ENCODE measurements at places on chromosomes 3 and 15. TPM values are rescaled to one million over a fixed set of nuclear protein-coding genes. Genes with fewer than 3 reads are reported as not detected.

ASB7 gene
- 4.6 TPM for total RNA-seq

GRM7 gene
- total RNA-seq, result not detected

ATP8B4 gene
- total RNA-seq, result 2.5 TPM

MESP2 gene
- total RNA-seq, result 0.27 TPM

TLR9 gene
- total RNA-seq, result 0.66 TPM

IQSEC1 gene
- 78.6 TPM for total RNA-seq

PML gene
- 19.1 TPM for total RNA-seq

GRCh38 chr3:52083556-52084087 lies 27.3 kb upstream of the DUSP7 start:
- no peak overlapping the region for H3K4me3 ChIP-seq
- H3K27ac ChIP-seq, result no peak overlapping the region

GRCh38 chr3:116039651-116039985 lies 405.7 kb downstream of the LSAMP start:
- no peaks in the 10 kb centered on the region for H3K4me1 ChIP-seq
- no peaks in the 10 kb centered on the region for H3K27me3 ChIP-seq
- no peak overlapping the region for H3K4me3 ChIP-seq
- no peak for DNase-seq

DNA sequence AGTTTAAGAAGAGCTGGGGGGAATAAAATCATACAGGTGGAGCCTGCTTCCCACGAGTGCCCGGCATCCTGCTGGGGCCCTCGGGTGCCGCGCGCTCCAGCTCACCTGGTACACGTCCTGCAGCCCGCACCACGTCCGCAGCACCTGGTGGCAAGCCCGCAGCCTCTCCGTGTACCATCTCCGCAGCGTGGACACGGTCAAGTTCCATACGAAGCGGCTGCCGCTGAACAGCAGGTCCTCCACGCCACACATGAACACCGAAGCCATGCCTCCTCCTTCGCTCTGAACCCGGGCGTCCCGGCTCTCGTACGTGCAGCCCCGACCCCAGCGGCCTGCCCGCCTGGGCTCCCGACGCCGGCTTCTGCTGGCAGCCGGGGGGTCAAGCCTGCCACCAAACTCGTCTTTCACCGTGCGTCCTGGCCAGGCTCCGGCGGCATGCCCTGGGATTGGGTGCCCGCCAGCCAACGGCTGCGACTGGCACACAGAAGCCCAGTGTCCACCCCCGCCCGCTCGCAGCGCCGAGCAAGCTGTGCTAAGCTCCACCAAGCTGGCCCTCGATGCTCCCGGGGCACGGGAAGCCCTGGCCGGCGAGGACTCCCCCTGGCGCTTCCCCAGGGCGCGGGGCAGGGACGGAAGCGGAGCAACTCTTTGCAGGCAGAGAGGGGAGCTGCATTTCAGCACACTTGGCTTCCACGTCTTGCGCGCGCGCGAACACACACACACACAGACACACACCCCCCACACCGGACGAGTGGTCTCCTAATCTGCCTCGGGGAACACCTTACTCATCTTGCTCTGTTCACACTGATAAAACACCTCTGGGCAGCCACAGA lies at the start of gene FRMD4B:
FRMD4B (minus strand) TSS at position 366 of the 833 bp plus-strand sequence; CDS start at position 267, 99 bp downstream.
- peak within 1 kb of the TSS; percentile 86 for H3K27ac ChIP-seq
- H3K4me1 ChIP-seq, result peaks cover 51% of the 10 kb centered on the region
- peak within 1 kb of the TSS; percentile 79 for H3K4me3 ChIP-seq
- peaks cover 5% of the 10 kb centered on the region for H3K27me3 ChIP-seq
- peak; percentile 85 for DNase-seq
- H3K36me3 ChIP-seq, result no peaks in the 10 kb centered on the region

DNA sequence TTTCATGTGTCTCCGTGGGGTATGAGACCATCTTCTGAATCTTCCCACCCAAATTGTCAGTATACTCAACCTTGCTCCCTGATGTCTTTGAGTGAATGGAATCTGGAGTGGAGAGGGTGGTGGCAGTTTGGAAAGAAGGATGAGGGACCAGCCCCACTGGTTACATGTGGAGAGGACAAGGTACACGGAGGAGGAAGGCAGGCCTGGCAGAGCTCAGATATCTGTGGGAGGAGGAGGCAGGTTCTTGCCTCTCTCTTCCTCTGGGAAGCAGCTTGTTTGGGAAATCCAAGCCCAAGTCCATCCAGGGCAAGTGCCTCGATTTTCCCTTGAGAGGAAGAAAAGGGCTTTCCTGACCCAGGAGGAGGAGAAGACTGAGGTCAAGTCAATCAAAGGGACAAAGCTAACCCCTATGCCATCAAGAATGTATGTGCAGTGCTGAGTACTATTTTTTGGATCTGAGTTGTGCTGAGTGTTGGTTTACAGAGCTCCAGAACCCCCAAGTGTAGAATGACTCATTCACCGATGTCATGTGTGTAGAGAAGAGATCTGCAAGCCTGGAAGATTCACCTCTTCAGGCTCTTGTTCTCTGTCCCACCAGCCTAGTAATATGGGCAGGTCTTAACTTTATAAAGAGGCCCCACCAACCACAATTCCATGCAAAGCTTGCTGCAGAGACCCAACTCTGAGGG lies 19.8 kb upstream of the LOXL1 start:
- no peaks in the 10 kb centered on the region for H3K27me3 ChIP-seq
- H3K4me1 ChIP-seq, result peaks cover 16% of the 10 kb centered on the region
- no peaks in the 10 kb centered on the region for H3K36me3 ChIP-seq
- H3K4me3 ChIP-seq, result no peak overlapping the region
- H3K27ac ChIP-seq, result no peak overlapping the region

DNA sequence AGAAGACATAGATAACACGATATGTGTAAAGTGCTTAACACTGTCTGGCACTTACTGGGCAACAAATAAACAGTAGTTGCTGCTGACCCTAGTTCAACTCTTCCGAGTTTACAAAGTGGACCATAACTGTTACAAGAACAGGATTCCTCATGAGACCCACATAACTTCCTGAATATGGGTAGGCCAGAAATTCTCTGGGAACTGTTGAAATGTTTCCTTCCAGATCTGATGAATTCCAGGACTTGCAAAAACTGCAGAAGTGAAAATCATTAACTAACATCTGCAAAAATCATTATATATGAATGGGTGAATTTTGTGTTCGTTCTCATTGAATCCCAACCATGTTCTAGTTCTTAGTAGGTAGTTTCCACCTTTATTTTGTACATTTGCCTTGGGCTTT lies 181.7 kb upstream of the MME start:
- no peak overlapping the region for H3K4me3 ChIP-seq
- peak overlapping the region; percentile 78 for H3K27ac ChIP-seq
- no peaks in the 10 kb centered on the region for H3K27me3 ChIP-seq

- H3K27me3 ChIP-seq, result no peaks in the 10 kb centered on the region
- no peak overlapping the region for H3K27ac ChIP-seq
- DNase-seq, result no peak
- no peaks in the 10 kb centered on the region for H3K4me1 ChIP-seq
- H3K4me3 ChIP-seq, result no peak overlapping the region
Observed at GRCh38 chr3:5784690-5785089, 597.2 kb downstream of the EDEM1 start.

GRCh38 chr3:135895106-135895733 lies 70.3 kb upstream of the PPP2R3A start:
- no peak overlapping the region for H3K27ac ChIP-seq
- peak; percentile 57 for DNase-seq
- H3K27me3 ChIP-seq, result no peaks in the 10 kb centered on the region
- H3K36me3 ChIP-seq, result no peaks in the 10 kb centered on the region
- no peak overlapping the region for H3K4me3 ChIP-seq
- no peaks in the 10 kb centered on the region for H3K4me1 ChIP-seq

- H3K27ac ChIP-seq, result no peak overlapping the region
- H3K27me3 ChIP-seq, result peaks cover 99% of the 10 kb centered on the region
- DNase-seq, result no peak
- no peak overlapping the region for H3K4me3 ChIP-seq
Observed at GRCh38 chr15:89448825-89449224, 47.6 kb downstream of the RHCG start.

DNA sequence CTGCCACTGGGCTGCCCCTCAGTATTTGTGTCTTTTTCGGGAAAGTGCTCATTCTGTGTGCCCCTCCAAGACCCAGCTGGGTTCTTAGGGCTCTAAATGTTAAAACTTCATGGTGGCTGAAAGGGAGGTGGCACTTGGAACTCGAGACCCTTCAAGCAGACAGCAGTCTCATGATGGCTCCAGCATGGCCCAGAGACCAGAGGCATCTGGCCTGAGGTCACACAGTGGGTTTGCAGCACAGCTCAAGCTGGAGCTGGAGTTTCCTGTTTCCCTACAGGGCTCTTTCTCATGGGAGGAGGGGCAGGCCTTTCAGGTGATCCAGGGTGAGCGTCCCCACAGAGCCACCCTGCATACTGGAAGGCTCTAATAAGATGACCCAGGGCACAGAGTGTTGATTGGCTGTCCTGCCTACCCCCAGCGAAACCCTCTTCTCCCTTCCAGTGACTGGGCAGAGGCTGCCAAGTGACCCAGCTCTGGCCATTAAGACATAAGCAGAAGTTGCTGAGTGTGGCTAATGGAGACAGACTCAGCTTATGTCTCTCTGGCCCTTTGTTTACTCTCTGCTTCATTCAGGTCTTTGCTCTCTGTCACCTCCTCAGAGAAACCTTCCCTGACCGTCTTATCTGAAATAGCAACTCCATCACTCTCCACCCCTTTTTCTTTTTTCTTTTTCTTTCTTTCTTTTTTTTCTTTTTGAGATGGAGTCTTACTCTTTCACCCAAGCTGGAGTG lies 166.6 kb upstream of the SMAD3 start:
- no peaks in the 10 kb centered on the region for H3K27me3 ChIP-seq

GRCh38 chr3:141094790-141095545 lies 43.8 kb downstream of the SPSB4 start:
- no peaks in the 10 kb centered on the region for H3K27me3 ChIP-seq
- peak; percentile 82 for DNase-seq
- H3K36me3 ChIP-seq, result no peaks in the 10 kb centered on the region
- peak overlapping the region; percentile 80 for H3K27ac ChIP-seq
- peaks cover 59% of the 10 kb centered on the region for H3K4me1 ChIP-seq
